ENCODE measurements at places on chromosomes 12 and 14.
A peak's percentile ranks its signal among the peaks of the same experiment; 100 is the strongest.

GRCh38 chr14:91088585-91089235 is 25.2 kb upstream of the DGLUCY start:
- no peak for DNase-seq

DNA sequence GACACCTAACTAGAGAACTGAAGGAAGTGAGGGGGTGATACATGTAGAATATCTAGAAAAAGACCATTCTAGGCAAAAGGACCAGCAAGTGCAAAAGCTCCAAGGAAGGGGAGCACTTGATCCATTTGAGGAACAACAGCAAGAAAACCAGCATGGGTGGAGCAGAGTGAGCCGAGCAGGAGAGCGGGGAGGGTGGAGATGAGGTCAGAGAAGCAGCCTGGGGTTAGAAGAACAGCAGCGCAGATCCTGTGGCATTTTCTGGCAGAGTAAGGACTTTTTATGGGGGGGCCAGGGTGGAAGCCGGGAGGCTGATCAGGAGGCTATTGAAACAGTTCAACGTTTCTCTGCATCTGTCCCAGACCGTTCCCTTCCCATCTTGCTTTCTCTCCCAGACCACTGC is 24.5 kb upstream of the TMCC3 start:
- DNase-seq, result no peak

DNA sequence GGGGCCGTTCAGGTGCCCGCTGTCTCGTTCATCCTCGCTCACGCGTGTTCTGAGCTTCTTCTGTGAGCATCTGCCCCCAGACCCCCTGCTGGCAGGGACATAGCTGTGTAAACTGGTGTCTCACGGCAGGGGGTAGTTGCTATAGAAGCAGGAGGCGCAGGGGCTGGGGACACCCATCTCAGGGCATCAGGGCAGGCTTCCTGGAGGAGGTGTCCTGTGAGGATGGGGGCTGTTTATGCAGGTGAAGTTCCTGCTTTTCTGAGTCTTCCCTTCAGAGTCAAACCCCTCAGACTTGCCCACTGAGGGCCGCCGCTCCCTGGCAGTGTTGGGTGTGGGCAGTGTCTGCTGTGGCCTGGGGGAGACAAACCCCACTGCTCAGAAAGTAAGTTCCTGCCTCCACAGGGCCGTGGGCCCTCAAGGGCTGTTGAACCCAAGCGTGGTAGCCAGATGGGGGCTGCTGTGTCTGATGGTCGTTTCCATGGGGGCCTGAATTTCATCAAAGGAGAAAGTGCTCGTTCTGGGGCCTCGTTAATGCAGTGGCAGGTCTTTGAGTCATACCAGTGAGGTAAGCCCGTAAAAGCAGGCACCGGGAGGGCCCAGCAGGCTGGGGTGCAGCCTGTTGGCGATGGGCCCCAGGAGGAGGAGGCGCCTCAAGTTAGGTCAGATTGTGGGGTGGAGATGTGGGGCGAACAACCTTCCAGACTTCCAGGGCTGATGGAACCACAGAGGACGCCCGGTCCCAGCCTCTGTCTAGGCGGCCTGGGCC is 23.4 kb downstream of the KIF26A start:
- DNase-seq, result no peak

- no peak for DNase-seq
Observed at GRCh38 chr12:40942326-40942725, 245.8 kb upstream of the PDZRN4 start.

- no peak for DNase-seq
Observed at GRCh38 chr14:95294834-95295599, 24.7 kb downstream of the CLMN start.

- DNase-seq, result no peak
Observed at GRCh38 chr14:30227876-30228275, 300.2 kb upstream of the PRKD1 start.

DNA sequence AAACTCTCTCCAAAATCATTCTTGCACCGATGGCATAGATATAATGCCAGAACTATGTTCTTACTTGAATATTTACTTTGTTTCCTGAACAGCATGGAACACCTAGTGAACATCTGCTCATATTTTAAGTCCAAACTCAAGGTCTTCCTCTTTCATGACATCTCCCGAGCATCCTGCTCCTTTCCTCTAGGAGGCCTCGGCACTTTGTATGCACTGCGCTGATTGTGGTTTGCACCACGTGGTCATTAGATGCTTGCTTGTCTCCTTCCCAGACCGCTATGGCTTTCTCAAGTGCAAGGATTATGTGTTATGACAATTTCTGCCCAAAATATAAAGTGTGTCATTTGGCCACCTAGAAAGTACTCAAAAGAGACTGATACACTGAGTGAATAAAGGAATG is 912.0 kb downstream of the GALC start:
- DNase-seq, result no peak

DNA sequence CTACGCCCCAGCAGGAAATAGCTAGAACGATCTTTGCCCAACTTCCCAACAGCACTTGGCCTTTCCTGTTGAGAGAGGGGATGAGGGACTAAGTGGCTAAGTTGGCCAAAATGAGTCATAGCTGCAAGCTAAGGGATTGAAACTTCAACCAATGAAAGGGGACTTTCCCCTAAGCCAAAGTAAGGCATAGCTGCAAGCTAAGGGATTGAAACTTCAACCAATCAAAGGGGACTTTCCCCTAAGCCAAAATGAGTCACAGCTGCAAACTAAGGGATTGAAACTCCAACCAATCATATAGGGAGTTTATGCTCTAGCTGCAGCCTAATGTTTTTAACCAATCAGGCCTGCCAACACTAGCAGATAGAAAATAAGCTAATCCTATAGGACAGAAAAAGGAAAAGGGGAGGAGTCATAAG is 100.5 kb upstream of the SSTR1 start:
- no peak for DNase-seq

DNA sequence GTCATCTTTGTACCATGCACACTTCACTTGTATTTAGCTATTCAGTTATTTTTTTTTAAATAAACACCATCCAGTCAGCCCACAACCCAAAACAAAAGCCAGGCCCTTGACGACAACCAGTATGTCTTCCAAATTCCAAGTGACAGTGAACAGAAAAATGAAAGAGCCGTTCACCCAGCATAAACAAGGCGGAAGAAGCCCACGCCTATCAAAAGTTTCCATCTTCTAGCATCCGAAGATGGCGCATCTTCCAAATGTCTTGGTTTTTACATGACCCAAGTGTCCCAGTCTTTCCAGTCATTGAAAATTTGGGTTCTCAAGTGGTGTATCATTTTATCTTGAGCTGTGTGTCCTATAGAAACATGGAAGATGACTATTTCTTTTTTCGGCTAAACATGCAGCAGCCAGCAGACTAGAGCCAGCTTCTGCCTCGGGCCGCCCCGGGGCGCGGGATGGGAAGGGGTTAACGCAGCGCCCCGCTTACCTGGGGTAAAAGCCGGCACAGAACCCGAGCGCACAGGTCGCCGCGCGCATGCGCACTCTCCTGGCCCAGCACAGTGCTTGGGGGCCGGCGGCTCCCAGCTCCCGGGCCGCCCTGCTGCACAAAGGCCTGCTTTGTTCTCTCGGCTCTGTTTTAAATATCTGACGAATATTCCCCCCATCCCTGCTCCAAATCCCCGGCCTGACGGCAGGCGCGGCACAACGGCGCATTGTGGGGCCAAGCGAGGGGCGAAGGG is 164.8 kb downstream of the ZFP36L1 start:
- peak; percentile 55 for DNase-seq

- no peak for DNase-seq
Observed at GRCh38 chr12:38931461-38931860, 26.1 kb upstream of the CPNE8 start.

GRCh38 chr12:21608196-21608595 is 3.5 kb upstream of the GYS2 start:
- DNase-seq, result no peak

- no peak for DNase-seq
Observed at GRCh38 chr12:90004319-90005074, 295.9 kb upstream of the ATP2B1 start.

DNA sequence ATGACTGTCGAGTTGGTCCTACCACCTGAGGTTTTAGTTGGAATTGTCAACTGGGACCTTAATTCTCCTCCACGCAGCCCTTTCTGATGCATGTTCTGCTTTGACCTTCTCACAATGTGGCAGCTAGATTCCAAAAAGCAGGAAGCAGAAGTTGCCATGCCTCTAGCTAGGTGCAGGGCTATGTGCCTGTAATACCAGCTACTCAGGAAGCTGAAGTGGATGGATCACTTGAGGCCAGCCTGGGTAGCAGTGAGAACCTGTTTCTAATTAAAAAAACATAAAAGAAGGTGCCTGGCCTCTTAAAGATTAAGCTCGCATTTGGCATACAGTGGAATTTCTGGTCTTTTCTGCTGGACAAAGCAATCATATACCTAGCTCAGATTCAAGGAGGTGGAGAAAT is 77.1 kb downstream of the FGD4 start:
- no peak for DNase-seq

GRCh38 chr14:29205658-29206057 is 439.1 kb downstream of the FOXG1 start:
- DNase-seq, result no peak

DNA sequence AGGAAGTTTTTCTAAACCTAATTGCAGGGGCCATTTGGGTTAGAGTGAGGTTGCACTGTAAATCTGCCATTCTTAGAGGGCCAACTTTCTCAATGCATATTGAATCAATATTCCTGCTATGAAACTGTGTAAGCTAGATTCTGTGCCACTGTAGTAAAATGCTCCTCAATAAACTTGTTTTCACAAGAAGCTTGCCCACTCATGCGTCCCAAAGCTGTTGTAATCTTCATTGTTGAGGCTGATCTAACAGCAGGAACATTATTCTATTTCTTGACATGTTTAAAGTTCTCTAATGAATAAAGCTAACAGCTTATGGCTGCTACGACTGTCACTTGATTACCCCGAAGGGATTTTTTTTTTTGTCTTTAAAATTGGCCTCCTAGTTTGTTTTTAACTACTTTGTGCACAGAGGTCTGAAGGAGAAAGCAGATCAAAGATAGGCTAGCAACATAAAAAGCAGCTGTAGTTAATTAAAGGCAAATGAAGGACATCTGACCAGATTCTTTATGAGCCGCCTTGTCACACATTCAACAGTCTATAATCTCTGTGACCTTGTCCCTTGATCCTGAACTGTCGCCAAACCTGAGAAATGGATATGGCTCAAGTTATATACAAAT is 243.7 kb downstream of the PAX9 start:
- DNase-seq, result no peak

DNA sequence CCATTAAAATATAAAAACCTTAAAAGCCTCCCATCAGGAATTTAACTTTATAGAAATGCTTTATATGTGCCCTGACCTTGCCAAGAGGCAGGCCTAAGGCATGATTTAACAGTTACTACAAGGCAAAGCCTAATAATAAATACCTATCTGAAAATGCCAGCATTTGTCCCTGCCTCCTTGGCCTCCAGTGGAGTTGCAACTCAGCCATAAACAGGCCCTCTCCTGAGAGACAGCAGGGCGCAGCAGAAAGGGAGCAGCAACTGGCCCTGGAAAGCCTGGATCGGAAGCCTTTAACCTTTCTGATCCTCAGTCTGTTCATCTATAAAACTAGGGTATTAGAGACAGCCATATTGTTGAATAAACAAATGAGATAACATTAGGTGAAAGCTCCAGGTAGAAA is 324.4 kb downstream of the PAWR start:
- DNase-seq, result no peak

- DNase-seq, result no peak
Observed at GRCh38 chr14:104999361-104999760, 13.8 kb downstream of the CLBA1 start.

DNA sequence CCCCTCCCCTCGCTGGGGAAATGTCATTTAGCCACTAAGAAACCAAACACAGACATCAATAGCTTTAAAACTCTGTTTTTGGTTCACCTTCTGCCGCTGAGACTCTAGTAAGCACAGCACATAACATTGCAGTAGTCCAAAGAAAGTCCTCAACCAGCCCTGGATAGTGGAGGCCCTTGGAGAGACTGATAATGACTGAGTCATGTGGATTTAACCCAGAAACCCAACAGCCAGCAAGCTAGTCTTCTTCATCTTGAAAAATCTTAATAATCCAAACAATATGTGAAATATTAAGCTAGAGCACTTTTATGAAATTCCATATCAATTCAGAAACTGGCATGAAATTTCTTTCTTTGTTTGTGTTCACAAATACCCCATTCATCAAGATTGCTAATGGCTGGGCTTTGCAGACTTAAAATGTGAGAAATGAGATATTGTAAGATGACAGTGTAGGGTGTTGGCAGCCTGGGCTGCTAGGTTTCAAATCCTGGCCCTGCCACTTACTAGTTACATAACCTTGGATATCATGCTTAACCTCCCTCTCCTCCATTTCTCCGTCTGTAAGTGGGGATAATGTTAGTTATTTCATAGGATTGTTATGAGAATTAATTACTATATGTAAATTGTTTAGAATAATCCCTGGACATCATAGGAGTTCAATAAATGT is 40.1 kb downstream of the RERG start:
- no peak for DNase-seq

- no peak for DNase-seq
Observed at GRCh38 chr12:63480186-63480585, 188.1 kb downstream of the DPY19L2 start.

DNA sequence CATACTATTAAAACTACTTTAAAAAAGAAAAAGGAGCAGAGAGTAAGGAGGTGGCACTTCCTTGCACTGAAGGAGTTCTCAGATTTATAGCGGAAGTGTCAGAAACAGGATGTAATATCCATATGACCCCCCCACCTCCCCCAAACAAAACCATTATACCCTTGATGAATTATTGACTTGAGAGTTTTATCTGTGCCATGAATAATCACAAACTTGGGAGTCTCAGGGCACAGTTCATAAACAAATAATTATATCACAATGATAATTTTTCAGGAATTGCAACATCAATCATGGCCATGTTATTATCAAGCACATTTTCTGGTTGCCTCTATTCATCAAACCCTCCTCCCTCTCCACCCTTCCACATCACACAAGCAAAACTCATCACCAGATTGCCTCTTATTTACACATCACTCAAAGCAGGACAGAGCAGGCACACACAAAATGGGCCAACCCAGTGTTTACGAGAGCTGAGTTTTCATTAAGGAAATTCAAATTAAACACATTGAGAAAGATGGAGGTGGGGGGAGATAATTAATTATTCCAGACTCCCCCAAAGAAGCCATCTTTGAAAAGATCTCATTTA is 141.4 kb downstream of the EGLN3 start:
- DNase-seq, result no peak

DNA sequence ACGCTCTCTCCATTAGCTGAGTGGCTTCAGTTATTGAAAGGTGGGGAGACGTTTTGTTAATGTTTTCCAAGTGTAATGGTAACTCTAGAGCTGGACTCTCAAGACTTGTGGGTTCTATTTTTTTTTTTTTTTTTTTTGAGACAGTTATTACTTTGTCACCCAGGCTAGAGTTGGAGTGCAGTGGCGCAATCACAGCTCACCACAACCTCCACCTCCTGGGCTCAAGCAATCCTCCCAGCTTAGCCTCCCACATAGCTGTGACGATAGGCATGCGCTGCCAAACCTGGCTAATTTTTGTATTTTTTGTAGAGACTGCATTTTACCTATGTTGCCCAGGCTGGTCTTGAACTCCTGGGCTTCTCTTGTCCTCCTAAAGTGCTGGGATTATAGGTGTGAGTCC is 26.2 kb downstream of the ATF1 start:
- DNase-seq, result no peak

- peak; percentile 1 for DNase-seq
Observed at GRCh38 chr14:38255408-38255672, 553 bp downstream of the CLEC14A start.

- no peak for DNase-seq
Observed at GRCh38 chr12:57888409-57889157, 42.1 kb upstream of the CTDSP2 start.

GRCh38 chr12:103933237-103933636 is 3.0 kb downstream of the HSP90B1 start:
- no peak for DNase-seq

All from stimulated activated CD4-positive, alpha-beta T cell treated with anti-CD3 and anti-CD28 coated beads, Interleukin-1b, Interleukin-23, amount 100 ng/mL, for 4 hours (primary cell).